NCI-H524 (cell line): ENCODE measurements at places on chromosomes 1 and 21.
A peak's percentile ranks its signal among the peaks of the same experiment; 100 is the strongest.

DNA sequence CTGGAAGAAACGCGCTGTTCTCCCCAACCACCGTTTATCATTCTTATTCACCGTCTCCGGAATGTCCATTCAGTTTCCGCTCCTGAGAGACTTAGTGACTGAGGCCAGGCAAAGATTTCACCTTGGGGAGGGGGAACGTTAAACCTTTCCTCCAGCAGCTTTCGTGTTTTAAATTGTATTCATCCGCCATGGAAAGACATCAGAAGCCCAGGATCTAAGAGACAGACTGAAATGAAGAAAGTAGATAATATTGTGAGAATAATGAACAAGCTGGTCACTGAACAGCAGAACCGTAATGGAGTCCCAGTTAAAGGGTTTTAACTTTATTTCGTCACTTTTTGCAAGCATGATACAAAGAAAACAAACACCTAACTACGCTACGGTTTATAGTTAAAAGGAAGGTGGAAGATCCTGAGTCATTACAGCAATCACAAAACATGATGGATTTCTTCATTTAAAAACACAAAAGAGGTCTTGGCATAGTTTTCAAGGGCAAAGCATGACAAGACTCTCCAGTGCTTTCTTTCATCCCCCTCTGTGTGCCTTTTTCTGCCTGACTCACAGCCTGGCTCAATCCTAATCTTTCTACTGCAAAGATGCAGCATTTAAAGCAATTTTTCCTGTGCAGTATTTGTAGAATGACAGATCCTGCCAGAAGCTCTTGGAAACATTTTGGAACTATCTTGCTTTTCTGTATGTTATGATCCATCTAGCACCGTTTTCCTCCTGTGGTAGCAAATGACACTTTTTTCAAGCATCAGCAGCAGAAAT, 722 bp upstream of the SLC19A2 start:
- no peak for DNase-seq

DNA sequence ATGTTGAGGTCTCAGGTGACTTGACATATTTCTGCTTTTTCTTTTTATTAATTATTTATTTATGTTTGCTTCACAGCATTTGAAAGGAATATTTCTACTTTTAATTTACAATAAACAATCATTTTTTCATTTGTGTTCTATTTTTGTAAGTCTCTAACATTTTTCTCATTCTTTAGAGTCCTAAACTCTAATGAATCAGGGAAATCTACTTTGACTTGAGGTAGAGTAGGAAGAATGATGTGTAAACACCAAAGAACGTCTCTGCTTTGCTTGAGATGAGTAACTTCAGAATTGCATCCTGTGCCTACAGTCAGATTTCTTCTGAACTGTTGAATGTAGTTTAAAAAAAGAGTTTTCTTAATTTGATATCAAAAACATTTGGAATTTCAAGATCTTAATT, 65.2 kb downstream of the CNST start:
- no peak for DNase-seq

DNA sequence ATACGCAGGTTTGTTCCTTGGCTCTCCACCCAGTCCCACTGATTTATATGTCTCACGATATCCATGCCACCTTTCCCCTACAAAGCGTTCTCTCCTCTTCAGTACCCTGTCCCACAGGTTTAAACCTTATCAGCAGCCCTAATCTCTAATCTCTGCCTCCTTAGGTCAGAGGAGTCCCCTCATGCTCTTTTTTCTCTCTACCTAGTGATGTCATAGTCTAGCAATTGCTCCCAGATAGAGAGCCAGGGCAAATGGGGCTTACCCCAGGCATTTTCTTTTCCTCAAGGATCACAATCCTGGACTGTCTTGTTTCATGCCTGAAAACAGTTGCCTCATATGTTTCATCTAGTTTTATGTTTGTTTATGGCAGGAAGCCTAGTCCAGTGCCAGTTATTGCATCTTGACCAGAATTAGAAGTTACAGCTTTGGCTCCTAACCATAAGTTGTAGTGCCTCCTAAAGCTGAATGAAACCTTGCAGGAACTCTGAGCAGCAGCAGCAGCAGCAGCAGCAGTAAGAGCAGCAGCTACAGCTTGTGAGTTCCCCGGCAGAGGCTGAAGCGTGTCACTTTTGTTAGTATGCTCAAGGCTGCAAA, 26.7 kb upstream of the TP53BP2 start:
- no peak for DNase-seq

GRCh38 chr1:179003512-179004066, 22.1 kb upstream of the FAM20B start:
- no peak for DNase-seq

- DNase-seq = no peak
Observed at GRCh38 chr1:63027176-63027575, 243.2 kb downstream of the ATG4C start.

- no peak for DNase-seq
Observed at GRCh38 chr1:148379170-148379500, 104.0 kb downstream of the PPIAL4G start.

GRCh38 chr1:28965271-28965870, 51.0 kb downstream of the EPB41 start:
- DNase-seq = no peak

- DNase-seq = no peak
Observed at GRCh38 chr1:22983944-22984343, 11.3 kb upstream of the LACTBL1 start.

GRCh38 chr1:183126528-183126927, 59.5 kb upstream of the LAMC2 start:
- DNase-seq = no peak

- no peak for DNase-seq
Observed at GRCh38 chr1:240338837-240339236, 247.2 kb downstream of the FMN2 start.

GRCh38 chr1:90798344-90798743, 81.2 kb upstream of the BARHL2 start:
- no peak for DNase-seq

DNA sequence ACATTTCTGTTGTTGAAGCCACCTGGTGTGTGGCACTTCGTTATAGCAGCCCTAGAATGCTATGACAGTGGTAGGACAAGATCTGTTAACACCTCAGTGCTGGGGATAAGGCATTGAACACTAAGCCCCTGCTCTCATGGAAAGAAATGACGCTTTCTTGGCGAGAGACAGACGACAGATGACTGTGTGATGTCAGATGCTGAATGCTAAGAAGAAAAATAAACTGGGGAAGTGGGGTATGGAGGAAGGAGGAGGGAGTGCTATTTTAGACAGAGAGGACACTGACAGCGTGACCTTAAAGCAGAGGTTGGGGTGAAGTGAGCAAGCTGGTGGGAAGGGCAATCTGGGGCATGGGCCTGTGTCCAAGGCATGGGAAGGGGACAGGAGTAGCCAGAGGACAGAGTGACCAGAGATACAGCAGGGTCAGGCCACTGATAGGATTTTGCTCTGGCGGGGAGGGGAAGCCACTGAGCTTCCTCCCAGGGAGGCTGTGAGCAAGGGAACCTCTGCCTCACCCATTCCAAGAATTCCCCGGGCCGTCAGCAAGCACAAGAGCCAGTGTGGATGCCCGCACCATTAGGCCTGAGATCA, 15.2 kb downstream of the DOP1B start:
- peak; percentile 15 for DNase-seq

- no peak for DNase-seq
Observed at GRCh38 chr1:191348328-191348727, 809.9 kb upstream of the RGS18 start.
